ENCODE measurements at places on chromosomes 12 and 14.

GRCh38 chr14:91323031-91323430, 78.5 kb upstream of the GPR68 start:
- DNase-seq: no peak

GRCh38 chr12:34407813-34408212, 385.5 kb downstream of the ALG10 start:
- DNase-seq: no peak

DNA sequence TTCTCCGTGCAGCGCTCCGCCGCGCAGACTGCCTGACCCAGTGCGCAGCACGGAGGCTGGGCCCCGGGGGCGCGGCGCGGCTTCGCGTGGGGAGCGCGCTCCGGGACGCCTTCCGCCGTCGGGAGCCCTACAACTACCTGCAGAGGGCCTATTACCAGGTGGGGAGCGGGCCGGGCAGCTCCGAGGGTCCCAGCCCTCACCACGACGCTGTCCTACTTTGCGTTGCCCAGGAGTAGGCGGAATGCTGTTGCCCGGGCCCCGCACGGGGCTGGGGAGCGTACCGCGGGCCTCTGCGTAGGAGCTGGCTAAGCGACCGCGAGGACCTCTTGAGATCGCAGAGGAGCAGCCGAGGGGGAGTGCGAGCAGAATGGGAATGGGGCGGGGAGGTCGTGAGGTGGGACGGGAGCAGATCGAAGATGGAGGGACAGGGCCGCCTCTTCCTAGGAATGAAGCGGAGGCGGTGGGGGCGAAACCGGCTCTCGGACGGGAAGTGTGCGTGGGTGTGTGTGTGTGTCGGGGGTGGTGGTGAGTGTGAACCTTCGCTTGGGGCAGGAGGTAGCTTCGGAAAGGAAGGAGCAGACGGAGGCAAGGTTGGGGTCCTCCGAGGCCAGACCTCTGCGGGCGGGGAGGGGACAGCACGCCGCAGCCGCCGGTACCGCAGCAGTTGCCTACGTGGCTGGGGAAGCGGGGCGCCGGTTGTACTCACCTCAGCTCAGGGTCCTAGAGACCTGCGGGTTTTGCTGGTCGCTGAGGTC, 751 bp downstream of the P3H3 start:
- peak; percentile 89 for DNase-seq

- DNase-seq: no peak
Observed at GRCh38 chr12:15936751-15937150, 25.6 kb downstream of the DERA start.

GRCh38 chr12:133058203-133059113, 21.1 kb downstream of the ZNF84 start:
- DNase-seq: no peak

All from NCI-H2171 (cell line).